ENCODE measurements at places on chromosomes 12 and 14. TPM values are rescaled to one million over a fixed set of nuclear protein-coding genes. Genes with fewer than 3 reads are reported as not detected.

The TSPAN8 gene
- total RNA-seq = not detected

The CIT gene
- total RNA-seq = 0.84 TPM

The LALBA gene
- total RNA-seq = not detected

The EML1 gene
- under 0.01 TPM for total RNA-seq

The ETFBKMT gene
- total RNA-seq = 0.52 TPM

The SCN8A gene
- total RNA-seq = 0.21 TPM

The EGLN3 gene
- total RNA-seq = 2.3 TPM

The TRPV4 gene
- 0.31 TPM for total RNA-seq

The NAV3 gene
- total RNA-seq = under 0.01 TPM

The TSPAN9 gene
- 3.5 TPM for total RNA-seq

The CAPS2 gene
- total RNA-seq = 2.4 TPM

The FGF6 gene
- total RNA-seq = not detected

The FLRT2 gene
- total RNA-seq = under 0.01 TPM

The ASCL1 gene
- total RNA-seq = 0.10 TPM

The NCAPD2 gene
- total RNA-seq = 7.5 TPM

The SLC2A14 gene
- total RNA-seq = 0.21 TPM

The PCED1B gene
- 10.0 TPM for total RNA-seq

The HOXC9 gene
- not detected for total RNA-seq

The DNAI7 gene
- 0.10 TPM for total RNA-seq

The TEAD4 gene
- total RNA-seq = not detected

The COL2A1 gene
- total RNA-seq = not detected

The GMFB gene
- 68.3 TPM for total RNA-seq

The RASSF9 gene
- total RNA-seq = not detected

The CLEC4D gene
- total RNA-seq = 10.9 TPM

The SIX4 gene
- total RNA-seq = 0.10 TPM

The GUCY2C gene
- not detected for total RNA-seq
